ENCODE measurements at places on chromosomes 3 and 15.

DNA sequence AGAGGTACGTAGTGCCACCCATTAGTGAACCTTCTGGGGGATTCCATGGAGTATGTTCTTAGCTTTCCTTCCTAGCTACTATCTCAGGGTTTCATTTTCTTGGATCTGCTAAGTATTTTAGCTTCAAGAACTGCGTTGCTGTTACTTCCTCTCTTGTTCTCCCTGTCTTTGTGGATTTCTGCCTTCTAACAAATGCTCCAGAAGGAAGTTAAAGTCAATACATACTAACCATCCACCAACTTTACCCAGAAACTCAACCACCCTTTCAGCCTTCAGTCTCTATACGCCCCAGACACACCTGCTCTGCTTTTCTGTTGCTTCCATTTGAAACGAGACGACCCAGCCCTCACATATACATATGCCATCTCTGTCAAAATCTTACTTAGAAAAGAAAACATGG is 2.4 kb upstream of the KLF13 start:
- DNase-seq, result no peak

DNA sequence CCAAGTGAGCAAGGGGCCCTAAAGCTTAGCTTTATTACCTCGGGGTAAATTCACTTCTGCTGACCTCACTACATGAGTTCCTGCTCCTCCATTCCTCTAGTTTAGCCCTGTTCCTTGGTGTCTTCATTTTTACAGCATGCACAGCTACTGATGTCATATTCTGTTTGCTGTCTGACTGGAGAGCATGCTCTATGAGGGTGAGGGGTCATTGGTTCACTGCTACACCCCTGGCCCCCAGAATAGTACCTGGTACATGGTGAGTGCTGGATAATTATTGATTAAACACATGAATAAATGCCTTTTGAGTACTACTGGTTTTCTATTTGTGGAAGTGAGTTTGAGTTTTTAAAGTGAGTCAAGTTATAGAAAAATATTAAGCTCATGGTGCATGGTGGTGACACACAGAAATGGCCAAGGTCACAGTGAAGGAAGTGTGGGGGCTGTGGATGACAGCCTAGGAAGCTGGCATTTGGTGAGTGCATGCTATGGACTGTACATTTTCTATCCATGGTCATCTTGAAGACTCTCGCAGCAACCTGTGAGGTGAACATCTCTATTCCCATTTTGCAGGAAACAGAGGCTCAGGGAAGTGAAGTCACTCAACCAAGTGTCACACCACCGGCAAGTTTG is 34.0 kb downstream of the RPLP1 start:
- no peak for DNase-seq

- no peak for DNase-seq
Measured at GRCh38 chr3:58013973-58014649, 5.9 kb downstream of the FLNB start.

- DNase-seq, result peak; percentile 65
Measured at GRCh38 chr3:13498354-13499060, 18.4 kb downstream of the HDAC11 start.

GRCh38 chr15:90047956-90048575 is 46.9 kb downstream of the ZNF710 start:
- DNase-seq, result no peak

DNA sequence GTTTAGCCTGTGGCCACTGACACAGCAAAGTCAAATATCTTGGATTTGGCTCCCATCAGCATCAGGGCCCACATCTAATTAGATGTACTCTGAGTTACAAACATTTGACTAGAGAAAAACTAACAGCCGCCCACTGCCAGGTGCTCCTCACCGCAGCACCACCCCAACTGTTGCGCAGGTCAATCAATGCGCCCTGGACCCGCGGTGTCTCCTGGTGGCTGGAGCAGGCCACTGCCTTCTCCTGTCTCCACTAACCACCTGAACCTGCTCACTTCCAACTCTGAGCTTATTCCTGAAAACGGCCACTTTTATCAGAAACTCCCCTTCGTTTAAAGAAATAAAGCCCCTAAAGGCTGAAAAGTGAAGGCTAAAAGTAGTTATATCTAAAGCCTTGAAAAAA is 4.3 kb downstream of the RIOX2 start:
- DNase-seq, result no peak

GRCh38 chr3:52333869-52334557 is 17.9 kb downstream of the DNAH1 start:
- no peak for DNase-seq

DNA sequence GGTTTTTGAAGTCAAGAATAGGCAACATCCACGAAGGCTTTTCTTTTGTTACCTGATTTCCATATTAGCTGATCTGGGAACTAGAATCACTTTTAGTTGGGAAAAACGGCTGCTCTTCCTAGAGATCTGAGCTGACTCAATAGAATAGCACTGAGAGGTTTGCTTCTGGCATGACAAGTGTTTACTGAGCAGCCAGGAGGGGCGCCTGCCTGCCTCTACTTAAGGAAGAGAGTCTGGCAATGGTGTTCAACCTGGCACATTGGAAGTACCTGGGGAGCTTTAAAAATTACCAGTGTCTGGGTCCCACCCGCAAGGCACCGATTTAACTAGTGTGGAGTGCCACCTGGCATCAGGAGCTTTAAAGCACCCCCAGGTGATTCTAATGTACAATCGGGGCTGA is 34.4 kb downstream of the FAM43A start:
- DNase-seq, result no peak

DNA sequence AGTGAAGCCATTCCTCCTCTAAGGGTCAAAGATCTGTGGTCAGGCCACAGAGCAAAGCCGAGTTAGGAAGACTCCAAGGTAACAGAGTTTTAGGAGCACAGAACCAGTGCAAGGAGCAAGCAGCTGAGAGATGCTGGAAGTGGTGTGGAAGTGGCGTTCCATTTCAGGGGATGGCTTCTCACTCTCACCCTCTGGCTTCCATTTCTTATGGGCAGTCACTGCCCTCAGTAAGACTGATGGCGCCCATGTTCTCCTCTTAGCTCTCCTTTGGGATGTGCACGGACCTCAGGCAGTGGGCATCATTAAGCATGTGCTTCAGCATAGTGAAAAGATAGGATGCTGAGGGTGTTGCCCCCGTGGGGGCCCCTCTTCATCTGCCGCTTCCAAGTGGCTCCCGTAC is 90.3 kb downstream of the ASB7 start:
- DNase-seq, result no peak

- DNase-seq, result no peak
Measured at GRCh38 chr3:134339331-134339730, 34.9 kb downstream of the AMOTL2 start.

DNA sequence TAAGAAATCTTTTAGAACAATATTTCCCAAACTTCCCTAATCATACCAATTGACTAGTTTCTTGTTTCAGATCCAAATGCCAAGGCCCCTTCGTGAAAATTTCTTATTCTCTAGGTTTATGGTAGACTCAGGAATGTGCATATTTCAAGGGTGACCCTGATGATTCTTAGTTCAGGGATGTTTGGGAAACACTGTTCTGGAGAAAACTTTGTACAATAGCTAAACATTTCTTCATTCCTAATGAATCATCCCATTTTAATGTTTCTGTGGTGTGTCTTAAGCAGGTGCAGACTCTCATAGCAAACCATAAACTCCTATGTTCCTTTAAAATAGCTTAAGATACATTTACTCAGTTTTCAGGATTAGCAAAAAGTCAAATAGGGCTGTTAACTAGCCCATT is 314.5 kb downstream of the TIGIT start:
- DNase-seq, result no peak

- DNase-seq, result no peak
Measured at GRCh38 chr3:71185733-71186455, 397.6 kb downstream of the FOXP1 start.

- no peak for DNase-seq
Measured at GRCh38 chr3:109702252-109702651, 364.9 kb upstream of the DPPA4 start.

DNA sequence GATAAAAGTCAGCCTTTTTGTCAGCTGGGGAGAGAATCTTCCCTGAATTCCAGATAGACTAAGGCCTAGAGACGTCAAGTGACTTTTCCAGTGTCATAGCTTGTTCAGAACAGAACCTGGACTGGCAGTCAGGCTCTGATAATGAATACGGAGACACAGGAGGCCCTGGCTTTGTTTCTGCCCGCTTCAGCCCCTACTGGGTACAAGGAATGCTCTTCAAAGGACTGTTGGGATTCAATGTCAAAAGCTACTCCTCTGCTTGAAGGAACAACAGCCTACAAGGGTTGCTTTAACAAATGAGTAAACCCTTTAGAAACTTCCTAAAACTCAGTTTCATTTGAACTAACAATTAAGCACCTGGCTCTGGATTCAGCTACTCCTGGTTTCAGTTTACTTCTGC is 412.3 kb downstream of the OXSM start:
- DNase-seq, result no peak

DNA sequence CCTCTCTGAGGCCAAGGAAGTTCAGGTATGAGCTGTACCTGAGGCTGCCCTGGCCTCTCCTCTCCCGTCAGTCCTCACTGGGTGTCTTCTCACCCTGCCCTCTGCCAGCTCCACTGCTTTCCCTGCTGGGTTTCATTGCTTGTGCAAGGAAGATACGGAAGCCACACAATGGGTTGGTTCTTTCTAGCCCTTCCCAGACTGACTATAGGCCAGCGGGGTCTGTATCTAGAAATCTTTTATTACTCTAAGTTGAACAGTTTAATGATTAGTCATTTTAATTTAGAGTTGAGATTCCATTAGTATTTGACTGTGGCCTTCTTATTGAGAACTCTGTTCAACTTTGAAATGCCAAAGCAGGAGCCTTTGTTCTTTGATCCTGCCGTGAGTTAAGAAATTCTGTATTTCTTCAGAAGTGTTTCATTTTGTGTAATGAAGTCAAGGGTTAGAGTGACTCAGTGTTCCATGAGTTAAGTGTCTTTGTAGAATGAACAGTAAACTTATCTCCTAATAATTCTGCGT is 16.2 kb downstream of the C3orf62 start:
- DNase-seq, result peak; percentile 43

DNA sequence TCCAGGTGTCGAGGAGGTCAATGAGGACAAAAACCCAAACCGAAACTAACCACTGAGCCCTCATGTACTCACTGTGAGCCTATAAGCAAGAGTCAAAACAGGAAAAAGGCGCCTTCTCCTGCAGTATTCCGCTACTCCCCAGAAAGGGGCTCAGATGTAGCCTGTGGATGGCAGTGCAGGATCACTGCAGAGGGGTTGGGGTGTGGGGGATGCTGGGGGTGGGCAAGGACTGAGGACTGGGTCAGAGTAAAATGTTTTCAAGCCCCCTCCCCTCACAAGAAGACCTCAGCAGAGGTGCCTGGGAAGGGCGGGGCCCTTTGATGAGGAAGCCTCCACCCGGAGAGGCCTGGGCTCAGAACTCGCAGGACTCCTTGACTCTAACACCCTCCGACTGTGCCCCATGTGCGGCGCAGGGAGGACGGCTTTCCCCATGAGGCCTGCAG is 170.1 kb downstream of the OSBPL10 start:
- no peak for DNase-seq

- DNase-seq, result no peak
Measured at GRCh38 chr15:64775551-64776401, at the start of gene RBPMS2. TSS of gene RBPMS2 (minus strand) at chr15:64775589. CDS start at chr15:64775319, 270 bp downstream.

- DNase-seq, result no peak
Measured at GRCh38 chr3:168813225-168813802, 717.6 kb upstream of the GOLIM4 start.

GRCh38 chr3:126025862-126026261 is 56.9 kb downstream of the ROPN1B start:
- no peak for DNase-seq

Data from spleen (tissue), 13 donors.